ENCODE measurements at places on chromosomes 4 and X. TPM values are rescaled to one million over a fixed set of nuclear protein-coding genes. Genes with fewer than 3 reads are reported as not detected.

- no peak for DNase-seq
These were observed 8.8 kb downstream of the MAMLD1 start for GRCh38 chrX:150371877-150372276.

- DNase-seq: no peak
These were observed 74.4 kb downstream of the AFF1 start for GRCh38 chr4:87009095-87009648.

- no peak for DNase-seq
These were observed 32.9 kb upstream of the CYBB start for GRCh38 chrX:37746951-37747350.

Gene LRRC66
- total RNA-seq: 0.32 TPM

Gene DAPP1
- 0.51 TPM for total RNA-seq

GRCh38 chr4:185955151-185955770 is 113.7 kb upstream of the TLR3 start:
- DNase-seq: no peak

Measured in Right ventricle myocardium superior (tissue), 1 donor.